ENCODE measurements at places on chromosomes 1 and 21.

GRCh38 chr1:119329541-119330461 lies 38.8 kb upstream of the HAO2 start:
- DNase-seq: no peak

DNA sequence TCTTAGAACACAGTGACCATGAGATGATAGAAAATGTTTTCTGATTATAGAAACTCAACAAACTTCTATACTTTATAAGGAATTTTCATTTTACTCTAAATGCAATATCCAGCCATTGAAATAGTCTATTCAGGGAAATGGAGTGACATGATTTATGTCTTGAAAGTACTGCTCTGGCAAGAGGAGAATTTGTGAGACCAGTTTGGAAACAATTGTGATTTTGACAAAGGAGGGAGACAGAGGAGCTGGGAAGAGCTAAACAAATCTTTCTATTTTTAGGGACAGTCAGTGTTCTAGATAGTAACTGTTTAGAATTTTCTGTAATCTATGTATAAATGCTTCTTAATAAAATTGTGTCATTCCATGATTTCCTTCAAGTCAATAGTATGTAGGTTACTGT lies 252.3 kb downstream of the FMN2 start:
- no peak for DNase-seq

DNA sequence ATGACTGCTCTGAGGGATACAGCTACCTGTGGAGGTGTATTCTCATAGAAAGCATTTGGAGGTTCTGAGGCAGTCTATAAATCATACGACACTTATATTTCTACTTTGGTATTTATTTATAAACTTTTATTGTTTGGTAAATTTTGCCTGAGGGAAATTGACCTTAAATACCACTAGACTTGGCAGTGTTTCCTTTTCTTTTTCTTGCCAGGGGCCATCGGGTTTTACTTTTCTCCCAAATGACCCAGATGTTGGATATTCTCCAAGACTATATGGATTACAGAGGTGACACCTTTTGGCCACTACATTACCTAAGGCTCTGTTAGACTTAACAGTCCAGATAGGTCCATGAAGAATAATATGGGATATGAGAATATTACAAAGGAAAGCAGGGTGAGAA lies 28.2 kb downstream of the CHD1L start:
- no peak for DNase-seq

GRCh38 chr1:24903560-24903954 lies 26.5 kb downstream of the RUNX3 start:
- DNase-seq: no peak

GRCh38 chr21:43864313-43864961 lies 586 bp upstream of the AGPAT3 start:
- peak; percentile 30 for DNase-seq

DNA sequence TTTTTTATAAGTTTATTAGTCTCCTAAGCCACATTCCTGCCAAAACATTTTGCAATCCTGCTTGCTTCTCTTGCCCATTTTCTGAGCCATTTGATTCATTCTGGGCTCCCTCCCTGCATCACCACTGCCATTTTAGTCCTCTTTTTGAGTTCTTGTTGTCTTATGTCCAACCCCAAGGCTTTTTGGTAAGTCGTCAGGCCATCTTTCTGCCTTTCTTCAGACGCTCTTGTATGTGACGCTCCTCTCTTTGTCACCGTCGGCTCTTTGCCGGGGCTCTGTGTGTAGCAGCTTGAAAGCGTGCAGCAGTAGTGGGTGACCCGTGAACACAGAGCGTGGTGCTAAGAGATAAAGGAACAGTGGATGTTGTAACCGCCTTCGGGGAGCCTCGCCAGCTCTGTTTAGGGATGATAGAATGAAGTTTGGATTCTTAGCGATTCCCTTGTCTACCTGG lies 14.6 kb downstream of the HUNK start:
- DNase-seq: no peak

DNA sequence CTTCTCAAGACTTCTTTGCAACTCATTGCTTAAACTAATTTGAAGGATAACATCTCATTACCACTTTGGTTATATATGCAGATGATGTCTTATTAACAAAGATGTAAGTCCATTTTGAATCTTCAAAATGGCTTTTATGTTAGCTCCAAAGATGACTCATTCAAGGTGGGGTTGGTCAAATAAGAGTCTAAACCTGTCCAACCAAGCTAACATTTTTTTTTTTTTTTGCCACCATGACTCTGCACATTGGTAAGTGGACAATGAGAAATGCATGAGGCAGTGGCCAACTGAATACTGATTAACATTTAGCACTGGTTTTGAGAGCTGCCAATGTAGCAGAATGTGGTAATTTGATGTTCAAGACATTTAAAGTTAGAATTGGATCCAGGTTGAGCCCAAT lies 278 bp upstream of the KRTAP27-1 start:
- DNase-seq: no peak

DNA sequence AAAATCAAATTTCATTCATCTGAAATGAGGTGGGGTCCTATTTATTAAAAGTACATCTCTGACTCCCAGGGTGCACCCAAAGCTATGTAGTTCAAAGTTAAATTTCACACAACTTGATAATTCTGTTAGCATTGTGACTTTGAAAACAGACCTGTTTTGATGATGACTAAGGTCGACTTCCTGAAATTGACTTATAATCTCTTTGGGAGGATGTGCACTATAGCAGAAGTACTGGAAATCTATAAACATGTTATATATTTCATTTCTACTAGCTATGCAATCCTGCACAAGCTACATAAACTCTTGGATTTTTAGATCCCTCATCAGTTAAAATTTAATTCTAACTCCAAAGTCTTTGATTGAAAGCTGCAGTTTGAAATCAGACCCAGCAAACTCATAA lies 507.6 kb downstream of the NEGR1 start:
- DNase-seq: no peak

DNA sequence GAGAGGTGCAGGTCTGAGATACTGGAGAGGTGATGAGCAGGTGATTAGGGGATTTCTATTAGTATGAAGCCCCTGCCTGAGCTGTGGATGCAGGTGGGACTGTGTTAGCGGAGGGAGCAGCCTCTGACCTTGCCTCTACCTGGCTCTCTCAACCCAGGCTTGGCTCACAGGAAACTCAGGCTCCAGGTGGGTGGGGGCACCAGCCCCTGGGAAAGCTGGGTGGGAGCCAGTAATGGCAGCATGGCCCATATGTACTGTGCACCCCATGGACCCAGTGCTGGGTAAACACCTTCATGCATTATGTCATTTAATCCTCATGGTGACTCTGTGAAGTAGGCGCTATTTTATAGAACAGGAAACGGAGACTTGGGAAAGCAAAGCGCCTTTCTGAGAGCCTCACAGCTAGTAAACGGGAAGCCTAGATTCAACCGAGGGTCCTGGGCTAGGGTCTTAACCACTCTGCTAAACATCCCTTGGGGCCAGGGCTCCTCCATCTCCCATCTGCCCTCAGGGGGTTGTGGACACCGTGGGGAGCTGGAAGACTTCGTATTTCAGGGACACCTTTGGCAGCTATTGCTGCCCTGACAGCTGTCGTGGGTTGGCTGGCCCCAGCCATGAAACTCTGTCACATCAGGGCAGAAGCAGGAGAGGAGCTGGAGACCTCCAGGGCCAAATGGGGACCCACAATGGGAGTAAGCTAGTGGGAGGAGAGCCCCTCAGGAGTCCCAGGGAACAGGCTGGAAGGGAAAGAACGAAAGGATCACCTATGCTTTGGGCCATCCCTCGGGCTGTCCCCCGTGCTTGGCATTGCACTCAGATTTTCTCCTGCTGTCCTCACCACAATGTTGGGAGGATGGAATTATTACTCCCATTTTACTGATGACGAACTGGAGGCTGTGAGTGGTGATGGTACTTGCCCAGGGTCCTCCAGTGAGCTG lies 59.6 kb upstream of the CSF3R start:
- DNase-seq: no peak

- DNase-seq: no peak
Measured at GRCh38 chr1:29444782-29445729, 208.7 kb downstream of the PTPRU start.

- DNase-seq: no peak
Measured at GRCh38 chr1:150484431-150484830, 2.8 kb upstream of the TARS2 start.

DNA sequence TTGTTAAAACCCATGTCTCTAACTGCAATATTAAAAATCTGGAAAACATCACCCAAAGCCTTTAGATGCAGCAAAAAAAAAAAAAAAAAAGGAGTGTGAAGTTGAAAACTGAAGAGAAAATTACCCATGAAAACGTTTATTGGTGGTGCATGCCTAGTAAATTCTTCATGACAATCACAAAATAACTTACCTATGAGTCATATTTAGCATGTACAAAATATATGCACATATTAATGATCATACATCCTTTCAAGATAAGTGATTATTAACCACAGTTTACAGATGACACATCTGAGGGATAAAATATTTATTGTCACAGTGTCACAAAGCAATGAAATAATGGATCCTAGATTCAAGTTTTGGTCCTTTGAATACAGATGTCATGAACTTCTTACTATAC lies 505.2 kb upstream of the NR5A2 start:
- no peak for DNase-seq

- no peak for DNase-seq
Measured at GRCh38 chr21:28480470-28480869, 512.2 kb downstream of the LTN1 start.

- DNase-seq: no peak
Measured at GRCh38 chr1:226762988-226763904, 24.2 kb upstream of the ITPKB start.

GRCh38 chr1:212375986-212376385 lies 38.7 kb downstream of the PACC1 start:
- no peak for DNase-seq

DNA sequence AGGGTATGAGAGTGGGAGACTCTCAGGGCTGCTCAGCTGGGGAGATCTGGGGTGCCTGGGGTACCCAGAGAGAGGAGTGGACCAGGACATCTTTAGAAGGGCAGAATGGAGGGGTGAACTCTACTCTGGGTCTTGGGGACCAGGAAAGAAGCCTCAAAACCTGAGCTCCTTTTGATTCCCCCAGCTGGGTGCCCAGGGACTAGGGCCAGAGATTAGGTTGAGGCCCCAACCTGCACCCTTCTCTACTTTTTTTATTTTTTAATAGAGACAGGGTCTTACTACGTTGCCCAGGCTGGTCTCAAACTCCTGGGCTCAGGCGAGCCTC lies 1.9 kb downstream of the PDZK1IP1 start:
- DNase-seq: no peak

DNA sequence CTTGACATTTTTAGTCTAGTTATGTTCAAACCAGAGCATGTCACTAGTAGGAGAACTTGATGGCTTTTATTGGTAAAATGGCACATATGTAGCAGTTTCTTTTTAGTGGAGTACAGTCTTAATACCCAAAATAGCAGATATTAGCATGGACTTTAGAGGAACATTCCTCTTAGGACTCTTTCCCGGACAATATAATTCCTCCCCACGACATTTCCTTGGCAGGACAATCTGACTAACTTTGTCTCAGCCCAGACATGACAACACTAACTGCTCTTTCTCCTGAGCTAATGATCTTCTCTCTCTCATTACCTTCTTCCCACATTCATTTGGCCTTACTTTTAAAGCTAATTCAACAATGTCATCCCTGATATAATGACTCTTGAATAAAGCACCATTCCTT lies 62.5 kb downstream of the ADAMTS1 start:
- no peak for DNase-seq

DNA sequence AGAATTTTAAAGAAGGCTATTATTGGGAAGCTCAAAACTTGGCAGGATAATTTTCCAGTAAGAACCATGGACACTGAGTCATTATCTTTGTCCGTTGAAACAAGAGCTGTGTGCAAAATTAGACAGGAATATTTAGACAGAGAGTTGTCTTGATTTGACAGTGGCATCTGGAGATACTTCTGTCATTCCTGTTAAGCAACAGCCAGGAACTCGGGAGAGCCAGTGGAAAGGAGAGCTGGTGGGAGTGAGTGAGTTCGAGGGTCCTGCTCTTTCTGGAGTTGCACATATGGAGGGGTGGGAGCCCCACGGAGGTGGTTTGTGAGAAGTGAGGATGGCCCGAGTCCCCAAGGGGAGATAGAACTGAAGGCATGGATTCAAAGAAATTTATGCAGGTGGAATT lies 3.1 kb downstream of the COQ8A start:
- DNase-seq: no peak

DNA sequence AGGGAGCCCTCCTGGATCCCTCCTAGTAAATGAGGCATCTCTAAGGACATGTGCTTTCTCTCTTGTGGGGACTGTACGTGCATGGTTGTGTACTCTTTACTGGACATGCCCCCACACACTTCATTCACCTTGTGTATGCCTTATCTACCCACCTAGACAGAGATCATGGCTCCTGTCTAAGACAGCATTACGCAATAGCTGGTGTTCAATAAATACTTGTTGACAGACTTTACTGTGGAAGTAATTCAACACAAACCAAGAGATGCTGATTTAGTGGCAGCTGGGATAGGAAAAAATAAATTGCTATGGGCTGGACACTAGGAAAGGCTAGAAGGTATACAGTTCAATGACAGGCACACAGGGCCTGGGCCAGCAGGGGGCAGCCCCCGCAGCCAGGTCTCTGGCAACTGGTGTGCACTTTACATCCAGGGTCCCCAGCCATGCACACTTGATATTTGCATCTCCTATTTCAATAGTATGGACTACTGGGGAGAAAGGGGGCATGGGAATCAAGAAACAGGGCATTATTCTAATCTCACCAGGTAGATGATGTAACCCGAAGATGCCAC lies 24.2 kb downstream of the TRABD2B start:
- no peak for DNase-seq

DNA sequence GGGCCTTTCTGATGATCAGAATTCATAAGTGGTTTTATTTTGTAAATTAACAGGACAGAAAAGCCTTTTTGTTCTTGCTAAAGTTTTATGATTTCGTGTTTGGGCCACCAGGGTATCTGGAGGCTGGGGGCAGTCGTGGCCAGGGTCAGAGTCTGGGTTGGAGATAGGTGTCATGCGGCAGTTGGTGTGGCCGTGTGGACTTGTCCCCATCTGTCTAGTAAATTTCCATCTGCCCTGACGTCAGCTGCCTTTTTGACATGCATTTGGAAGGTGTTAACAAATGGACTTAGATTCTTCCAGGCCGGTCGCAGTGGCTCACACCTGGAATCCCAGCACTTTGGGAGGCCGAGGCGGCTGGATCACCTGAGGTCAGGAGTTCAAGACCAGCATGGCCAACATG lies 56.8 kb downstream of the SKI start:
- no peak for DNase-seq

GRCh38 chr1:6386371-6386949 lies 7.1 kb downstream of the ACOT7 start:
- DNase-seq: no peak

DNA sequence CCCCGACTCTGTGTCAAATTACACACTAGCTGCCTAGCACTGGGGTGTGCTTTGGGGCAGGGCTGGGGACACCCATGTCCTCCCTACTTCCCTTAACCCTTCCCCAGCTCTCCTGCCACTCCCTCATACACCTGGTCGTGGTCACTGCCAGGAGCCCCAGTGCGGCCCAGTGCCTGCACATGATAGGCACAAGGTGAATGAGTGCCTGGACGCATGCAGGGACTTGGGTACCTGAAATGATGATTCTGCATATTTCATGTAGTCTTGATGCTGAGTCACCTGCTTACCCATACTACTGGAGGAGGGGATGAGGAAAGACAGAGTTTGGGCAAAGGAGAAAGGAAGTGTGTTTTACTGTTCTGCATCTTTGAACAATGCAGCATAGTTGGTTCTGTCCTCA lies 1.5 kb upstream of the VANGL2 start:
- no peak for DNase-seq

All from activated CD4-positive, alpha-beta T cell treated with anti-CD3 and anti-CD28 coated beads, Interleukin-2, amount 50 U/mL, for 1 hour (primary cell).